HT-29 (cell line): ENCODE measurements at places on chromosomes 1 and 21. TPM values are rescaled to one million over a fixed set of nuclear protein-coding genes. Genes with fewer than 3 reads are reported as not detected.

Gene S100A8
- total RNA-seq: not detected in 2 replicates

Gene CRP
- not detected in 2 replicates for total RNA-seq

Gene TTC4
- total RNA-seq: 11.6 and 12.6 TPM in 2 replicates

Gene KPRP
- total RNA-seq: not detected in 2 replicates

Gene CASQ2
- total RNA-seq: not detected in 2 replicates

Gene IARS2
- 47.5 and 51.9 TPM in 2 replicates for total RNA-seq

Gene UMODL1
- total RNA-seq: 0.08 TPM in 1 of 2 replicates, not detected in the other

- DNase-seq: no peak
Measured at GRCh38 chr1:236144033-236144432, 1.7 kb downstream of the GPR137B start.

- no peak for DNase-seq
Measured at GRCh38 chr1:36734356-36734755, 251.6 kb upstream of the CSF3R start.

- DNase-seq: no peak
Measured at GRCh38 chr1:182279724-182280503, 111.7 kb downstream of the GLUL start.

GRCh38 chr1:7672864-7673263 lies 98.2 kb upstream of the VAMP3 start:
- no peak for DNase-seq

GRCh38 chr1:229186373-229187056 lies 84.4 kb upstream of the RAB4A start:
- no peak for DNase-seq

DNA sequence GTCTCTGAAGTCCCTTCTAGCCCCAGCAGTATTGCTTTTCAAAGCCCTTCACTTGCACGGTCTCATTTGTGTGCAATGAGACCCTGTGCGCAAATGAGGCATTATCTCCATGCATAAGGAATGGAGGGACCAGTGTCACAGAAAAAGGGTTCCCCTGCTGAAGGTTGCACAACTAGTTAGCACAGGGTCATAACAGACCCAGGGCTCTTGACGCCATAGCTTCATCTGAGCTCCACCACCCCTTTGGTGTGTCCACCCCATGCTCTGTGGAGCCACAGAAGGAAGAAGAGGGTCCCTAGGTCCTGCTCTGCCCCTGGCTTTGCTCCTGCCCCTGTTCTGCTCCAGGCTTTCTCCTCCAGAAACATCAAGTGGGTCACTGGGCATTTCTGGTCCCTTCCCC lies 12.6 kb downstream of the SH2D2A start:
- no peak for DNase-seq

GRCh38 chr1:62922006-62922405 lies 138.1 kb downstream of the ATG4C start:
- DNase-seq: no peak

DNA sequence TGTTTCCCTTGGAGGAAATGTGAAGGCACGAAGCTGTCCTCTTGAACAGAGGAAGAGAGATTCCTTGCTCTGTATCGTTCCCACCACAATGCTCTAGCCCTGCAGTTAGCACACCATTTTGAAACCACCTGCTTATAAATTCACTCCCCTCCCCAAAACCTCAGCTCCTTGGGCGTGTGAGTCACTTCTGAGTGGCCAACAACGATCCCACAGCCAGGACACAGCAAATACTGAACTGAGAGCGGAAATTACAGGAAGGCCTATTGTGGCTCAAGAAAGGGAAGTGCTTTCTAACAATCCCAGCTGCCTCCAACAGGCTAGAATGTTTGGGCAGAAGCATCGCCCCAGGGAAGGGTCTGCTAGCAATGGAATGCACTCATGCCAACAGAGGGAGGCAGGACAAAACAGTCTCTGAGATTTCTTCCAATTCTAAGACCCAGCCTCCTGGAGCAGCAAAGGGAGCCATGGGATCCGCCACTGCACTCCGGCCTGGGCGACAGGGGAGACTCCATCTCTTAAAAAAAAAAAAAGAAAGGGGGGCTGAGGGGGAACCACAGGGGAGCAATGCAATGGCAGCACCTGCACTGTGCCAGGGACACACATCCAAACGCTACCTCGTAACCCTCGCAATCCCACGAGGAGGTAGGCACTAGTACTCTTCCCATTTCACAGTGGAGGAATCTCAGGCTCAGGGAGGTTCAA lies 1.9 kb downstream of the TMEM53 start:
- no peak for DNase-seq

DNA sequence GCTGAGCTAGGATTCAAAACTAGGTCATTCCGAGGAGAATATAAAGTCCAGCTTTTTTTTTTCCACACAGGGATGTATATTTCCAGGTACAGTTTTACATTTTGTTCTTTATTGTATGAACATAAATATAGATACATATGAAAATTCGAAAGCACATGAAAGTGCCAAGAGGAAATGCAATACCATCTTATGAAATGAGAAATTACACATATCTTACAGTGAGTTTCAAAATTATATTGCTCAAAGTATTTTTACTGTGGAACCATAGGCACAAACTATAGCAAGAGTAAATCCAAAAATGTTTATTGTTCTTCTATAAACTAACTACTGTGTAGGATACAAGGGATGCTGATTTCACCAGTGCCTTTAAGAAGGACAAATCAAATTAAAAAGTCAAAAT lies 39.0 kb downstream of the PTPRC start:
- DNase-seq: no peak

DNA sequence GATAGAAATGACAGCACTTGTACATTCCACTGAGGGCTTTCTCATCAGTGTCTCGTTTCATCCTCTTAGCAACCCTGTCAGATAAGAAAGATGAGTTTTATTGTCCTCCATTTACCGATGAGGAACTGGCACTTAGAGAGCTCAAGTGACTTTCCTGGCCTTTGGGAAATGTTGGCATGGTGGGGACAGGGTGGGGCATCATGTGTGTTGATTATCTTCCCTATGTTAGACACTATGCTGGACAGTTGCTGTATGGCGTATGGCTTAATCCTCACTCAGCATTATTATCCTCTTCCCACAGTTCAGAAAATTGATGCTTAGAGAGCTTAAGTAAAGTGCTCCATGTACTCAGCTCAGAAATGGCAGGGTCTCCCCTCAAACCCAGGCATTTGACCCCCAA lies 163.2 kb downstream of the CAMTA1 start:
- DNase-seq: no peak

- peak; percentile 26 for DNase-seq
Measured at GRCh38 chr21:25733859-25734653, 648 bp downstream of the ATP5PF start.

- DNase-seq: no peak
Measured at GRCh38 chr1:157006676-157007075, 38.9 kb downstream of the ARHGEF11 start.

DNA sequence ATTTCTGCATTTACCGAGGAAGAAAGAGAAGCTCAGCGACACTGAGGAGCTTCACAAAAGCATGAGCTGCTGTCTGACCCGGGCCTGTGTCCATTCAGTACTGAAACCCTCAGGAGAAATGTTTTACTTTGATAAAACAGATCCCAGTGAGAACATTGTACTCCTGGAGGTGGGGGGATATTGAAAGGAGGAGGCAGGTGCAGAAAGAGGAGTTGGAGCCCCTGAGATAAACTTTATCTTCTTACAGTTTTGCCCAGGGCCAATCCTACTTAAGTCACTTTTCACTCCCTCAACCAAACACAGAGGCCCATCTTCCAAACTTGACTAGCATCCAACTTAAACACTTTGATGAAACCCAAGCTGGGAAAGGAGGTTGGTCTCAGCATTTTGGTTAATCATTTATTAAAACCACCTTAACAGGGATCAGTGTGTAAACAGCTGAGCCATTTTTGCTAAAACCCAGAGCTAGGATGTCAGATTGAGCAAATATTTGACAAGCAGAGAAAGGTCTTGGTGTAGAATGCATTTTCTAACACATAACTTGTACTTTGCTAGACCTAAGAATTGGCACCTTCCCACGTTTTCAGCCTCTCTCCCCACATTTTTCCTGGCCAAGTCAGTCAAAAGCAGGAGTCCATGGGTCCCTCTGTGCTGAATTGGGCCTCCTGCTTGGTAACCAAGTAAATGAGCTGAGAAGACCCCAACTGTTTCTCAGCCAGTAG lies 32.5 kb upstream of the SARS1 start:
- peak; percentile 78 for DNase-seq
